Endothelial cell of coronary artery (primary cell): ENCODE measurements at places on chromosomes 2 and 18. TPM values are rescaled to one million over a fixed set of nuclear protein-coding genes. Genes with fewer than 3 reads are reported as not detected.

The HNMT gene
- total RNA-seq, result 1.7 and 7.0 TPM in 2 replicates

The ACOXL gene
- not detected in 2 replicates for total RNA-seq

The MDH1 gene
- total RNA-seq, result 125 and 130 TPM in 2 replicates

The ASB18 gene
- not detected in 2 replicates for total RNA-seq

The CSRNP3 gene
- total RNA-seq, result 0.19 TPM in 1 of 2 replicates, not detected in the other

The CYP1B1 gene
- total RNA-seq, result 0.18 and 0.94 TPM in 2 replicates

The NPHP1 gene
- 2.7 and 4.3 TPM in 2 replicates for total RNA-seq
